Stimulated activated naive CD8-positive, alpha-beta T cell treated with anti-CD3 and anti-CD28 coated beads, Interleukin-15, amount 100 ng/mL, for 72 hours (primary cell): ENCODE measurements at places on chromosomes 11 and 22.

DNA sequence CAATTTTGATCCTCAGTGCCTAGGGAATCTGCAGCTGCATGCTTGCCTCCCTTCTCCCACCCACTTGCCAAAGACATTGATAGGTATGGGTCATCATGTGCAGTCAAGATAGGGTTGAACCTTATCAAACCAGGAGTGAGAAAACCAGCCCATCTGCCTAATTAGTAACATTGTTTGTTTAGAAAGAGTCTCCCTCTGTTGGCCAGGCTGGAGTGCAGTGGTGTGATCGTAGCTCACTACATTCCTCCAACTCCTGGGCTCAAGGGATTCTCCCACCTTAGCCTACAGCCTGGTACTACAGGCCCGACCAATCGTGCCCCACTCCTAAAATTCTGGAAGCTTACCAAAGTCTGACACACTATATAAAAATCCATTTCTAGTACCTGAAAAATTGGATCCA lies 4.6 kb downstream of the C11orf71 start:
- no peak for DNase-seq

DNA sequence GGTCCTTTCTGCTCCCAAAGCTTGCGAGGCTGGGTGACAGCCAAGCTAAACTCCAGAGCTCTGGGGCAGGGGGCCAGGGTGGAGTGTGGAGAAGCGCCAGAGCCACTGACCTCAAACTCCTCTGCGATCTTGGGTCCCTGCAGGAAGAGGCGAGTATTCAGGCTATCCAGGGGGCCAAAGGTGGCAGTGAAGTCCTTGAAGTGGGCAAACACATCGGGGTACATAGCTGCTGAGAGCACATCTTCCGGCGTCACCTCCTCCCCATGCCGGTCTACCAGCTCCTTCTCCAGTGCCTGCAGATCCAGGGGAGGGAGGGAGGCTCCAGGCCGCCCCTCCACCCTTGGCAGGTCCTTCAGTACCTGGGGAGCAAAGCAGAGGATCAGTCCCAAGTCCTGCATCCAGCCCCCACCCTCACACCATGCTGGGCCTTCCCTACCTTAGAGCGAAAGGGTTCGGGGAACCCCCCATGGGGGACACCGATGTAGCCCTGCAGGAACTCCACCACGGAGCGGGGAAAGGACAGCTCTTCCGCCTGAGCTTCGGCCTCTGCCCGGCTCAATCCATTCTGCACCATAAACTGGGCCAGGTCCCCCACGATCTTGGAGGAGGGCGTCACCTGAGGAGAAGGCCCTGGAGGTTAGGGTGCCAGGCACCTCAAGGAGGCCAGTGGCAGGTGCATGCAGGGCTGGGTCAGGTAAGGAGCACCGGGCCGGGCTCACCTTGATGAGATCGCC lies 6.4 kb downstream of the RCE1 start:
- no peak for DNase-seq

DNA sequence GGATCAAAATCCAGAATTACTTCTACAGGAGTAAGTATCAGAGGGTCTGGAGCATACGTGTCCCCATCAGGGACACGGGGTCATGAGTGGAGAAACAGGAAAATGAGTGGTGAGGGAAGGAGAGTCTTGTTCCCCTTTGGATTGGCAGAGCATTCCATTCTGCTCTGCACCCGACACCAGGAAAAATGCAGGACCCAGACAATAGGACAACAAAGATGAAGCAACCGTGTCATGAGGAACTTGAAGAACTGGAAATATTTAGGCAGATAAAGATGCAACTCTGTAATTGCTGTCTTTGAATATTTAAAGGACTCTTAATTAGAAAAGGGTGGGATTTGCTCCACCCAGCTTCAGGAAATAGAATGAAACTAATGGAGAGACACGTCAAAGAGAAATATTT lies 89.0 kb upstream of the BLID start:
- no peak for DNase-seq

- no peak for DNase-seq
Observed at GRCh38 chr22:26304730-26305129, 124.3 kb upstream of the ASPHD2 start.

GRCh38 chr11:2328021-2328420 lies 26.2 kb downstream of the TSPAN32 start:
- no peak for DNase-seq

DNA sequence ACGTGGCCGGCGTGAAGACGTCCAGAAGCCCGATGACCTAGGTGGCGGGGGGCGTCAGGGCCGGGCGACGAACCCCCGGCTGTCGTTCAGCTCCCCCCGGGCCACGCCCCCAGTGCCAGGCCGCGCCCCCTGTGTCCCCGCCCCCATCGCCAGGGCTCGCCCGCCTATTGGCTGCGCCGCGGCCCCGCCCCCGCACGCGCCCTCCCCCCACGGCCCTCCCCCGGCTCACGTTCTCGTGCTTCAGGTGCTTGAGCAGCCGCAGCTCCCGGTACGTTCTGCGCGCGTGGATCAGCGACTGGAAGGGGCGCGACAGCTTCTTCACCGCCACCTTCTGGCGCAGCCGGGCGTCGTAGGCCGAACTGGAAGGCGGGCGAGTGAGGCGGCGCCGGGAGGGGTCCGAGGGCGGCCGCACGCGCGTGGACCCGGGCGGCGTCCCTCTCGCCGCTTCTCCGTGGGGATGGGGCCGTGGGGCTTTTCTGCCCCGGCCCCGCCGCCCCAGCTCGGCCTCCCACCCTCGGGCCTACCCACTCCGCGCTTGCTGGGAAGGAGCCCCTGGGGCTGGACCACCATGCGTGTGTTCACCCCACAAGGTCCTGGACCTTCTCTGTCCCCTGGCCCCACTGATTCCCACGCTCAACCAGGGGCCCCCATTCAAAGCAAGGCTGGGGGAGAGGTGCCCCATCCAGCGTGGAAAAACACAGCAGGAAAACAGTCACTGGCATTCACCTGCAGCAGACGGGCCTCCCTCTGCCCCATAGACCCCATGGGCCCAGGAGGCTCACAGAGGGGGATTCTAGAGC lies 2.4 kb downstream of the MAPK11 start:
- DNase-seq = peak; percentile 48

GRCh38 chr11:70556884-70557741 lies 158.8 kb downstream of the CTTN start:
- no peak for DNase-seq

- DNase-seq = no peak
Observed at GRCh38 chr11:38155856-38156255, 1557.8 kb upstream of the RAG2 start.

GRCh38 chr11:75578977-75579376 lies 16.9 kb downstream of the SERPINH1 start:
- DNase-seq = no peak

DNA sequence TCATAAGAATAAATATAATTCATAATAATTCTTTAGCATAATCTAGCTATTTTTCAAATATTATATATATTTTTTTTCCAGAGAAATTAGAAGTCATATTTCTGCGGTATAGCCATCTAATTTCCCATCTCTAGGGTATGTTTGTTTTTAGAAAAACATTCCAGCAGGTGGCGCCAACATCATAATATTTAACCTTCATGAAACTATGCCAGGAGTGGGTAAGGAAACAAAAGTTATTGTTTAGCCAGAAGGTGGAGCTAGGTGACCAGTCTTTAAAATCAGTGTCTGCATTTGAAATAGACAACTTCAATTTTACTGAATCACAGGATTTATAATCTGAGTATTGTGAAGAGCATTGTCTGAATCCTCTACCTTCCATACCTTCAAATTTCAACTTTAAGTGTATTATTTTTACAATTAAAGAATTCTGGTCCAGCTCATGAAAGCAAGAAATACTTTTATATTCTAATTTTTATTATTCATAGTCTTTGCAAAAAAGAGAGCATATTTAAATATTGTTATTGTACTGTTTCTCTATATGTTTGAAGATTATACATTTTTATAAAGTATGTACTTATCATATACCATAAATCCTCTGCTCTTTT lies 15.7 kb upstream of the CCDC179 start:
- peak; percentile 57 for DNase-seq

DNA sequence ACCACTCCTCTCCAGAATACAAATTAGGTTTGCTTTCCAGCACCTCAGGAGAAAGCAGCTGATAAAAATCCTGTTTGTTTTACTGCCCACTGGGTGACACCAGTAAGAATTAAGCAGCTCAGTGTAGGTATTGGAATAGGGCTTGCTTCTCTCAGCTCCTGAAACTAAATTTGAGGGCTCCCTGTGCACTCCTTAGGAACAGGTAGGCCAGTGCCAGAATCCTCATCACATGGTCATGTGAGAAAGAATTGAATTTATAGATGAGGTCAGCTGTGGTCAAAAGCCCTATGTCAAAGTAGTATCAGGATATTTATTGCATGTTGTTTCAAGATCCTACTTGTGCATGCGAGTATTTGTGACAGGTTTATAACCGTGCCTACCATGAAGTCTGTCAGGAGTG lies 1.0 kb downstream of the PRSS23 start:
- no peak for DNase-seq
